ENCODE measurements at places on chromosomes 5 and 9.

- no peak for DNase-seq
These were observed 1.1 kb downstream of the SLC27A6 start for GRCh38 chr5:128966375-128966774.

GRCh38 chr9:84293001-84293798 is 47.4 kb downstream of the SLC28A3 start:
- no peak for DNase-seq

DNA sequence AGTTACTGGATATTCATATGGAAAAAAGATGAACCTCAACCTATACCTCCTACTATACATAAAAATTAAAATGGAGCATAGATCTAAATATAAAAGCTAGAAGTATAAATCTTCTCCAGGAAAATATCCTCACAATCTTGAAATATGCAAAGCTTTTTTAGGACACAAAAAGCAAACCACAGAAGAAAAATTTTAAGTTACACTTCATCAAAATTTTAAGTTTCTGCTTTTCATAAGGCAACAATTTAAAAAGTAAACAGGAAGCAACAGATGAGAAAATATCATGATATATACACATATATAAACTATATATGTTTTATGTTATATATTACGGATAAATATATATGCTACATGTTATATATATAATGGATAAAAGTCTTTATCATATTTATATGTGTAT is 157.5 kb downstream of the ADAMTS6 start:
- no peak for DNase-seq

- no peak for DNase-seq
These were observed 17.7 kb downstream of the STK10 start for GRCh38 chr5:172170251-172170701.

DNA sequence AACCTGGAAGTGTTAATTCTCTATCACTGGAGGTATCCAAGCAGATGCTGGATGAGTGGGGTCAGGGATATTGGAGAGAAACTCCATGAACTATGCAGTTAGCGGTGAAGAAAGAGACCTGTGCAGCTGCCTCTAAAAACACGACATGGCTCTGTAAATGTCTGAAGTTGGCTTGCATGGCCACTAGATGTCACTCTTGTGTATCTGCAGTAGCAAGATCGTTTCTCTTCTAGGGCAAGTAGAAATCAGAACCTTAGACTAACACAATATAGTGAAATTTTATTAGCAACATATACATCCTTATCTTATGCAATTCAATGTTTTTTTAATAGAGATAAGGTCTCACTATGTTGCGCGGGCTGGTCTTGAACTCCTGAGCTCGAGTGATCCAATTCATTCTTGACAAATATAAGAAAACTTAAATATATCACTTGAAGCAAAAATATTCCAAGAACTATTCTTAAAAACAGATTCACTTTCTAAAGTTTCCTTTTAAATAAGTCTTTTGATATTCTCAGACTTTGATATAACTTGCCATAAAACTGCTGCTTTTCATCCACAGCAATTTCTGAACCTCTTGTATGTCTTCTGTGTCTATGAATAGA is 2.9 kb downstream of the OR2S2 start:
- DNase-seq, result no peak

All from activated T-helper 1 cell treated with anti-CD3 and anti-CD28 coated beads, Interleukin-2, amount 50 U/mL, for 16 hours (primary cell).